ENCODE measurements at places on chromosomes 7 and 10. TPM values are rescaled to one million over a fixed set of nuclear protein-coding genes. Genes with fewer than 3 reads are reported as not detected.

CYP3A4 gene
- not detected for total RNA-seq

ZCCHC24 gene
- 1.4 TPM for total RNA-seq

DNA sequence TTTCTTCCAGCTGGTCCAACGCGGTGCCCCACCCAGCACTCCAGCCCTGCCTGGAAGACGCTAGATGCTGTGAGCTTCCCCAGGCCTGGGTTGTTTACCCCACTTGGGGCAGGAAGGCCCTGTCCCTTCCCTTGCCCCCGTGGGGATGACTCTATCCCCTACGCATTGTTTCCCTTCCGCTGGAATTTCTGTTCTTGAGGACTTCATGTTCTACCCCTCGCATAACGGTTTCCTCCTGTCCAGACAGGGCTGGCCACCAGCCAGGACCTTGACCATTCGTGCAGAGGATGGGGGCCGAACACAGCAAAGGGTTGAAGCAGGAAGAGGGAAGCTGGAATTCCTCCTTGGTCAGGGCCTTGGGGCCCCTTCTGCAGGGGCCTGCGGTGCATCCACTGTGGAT, 14.7 kb upstream of the SERPINE1 start:
- DNase-seq = no peak

- no peak for DNase-seq
Observed at GRCh38 chr7:3245077-3245476, 56.0 kb upstream of the SDK1 start.

- DNase-seq = no peak
Observed at GRCh38 chr7:144438759-144439158, 35.3 kb upstream of the NOBOX start.

DNA sequence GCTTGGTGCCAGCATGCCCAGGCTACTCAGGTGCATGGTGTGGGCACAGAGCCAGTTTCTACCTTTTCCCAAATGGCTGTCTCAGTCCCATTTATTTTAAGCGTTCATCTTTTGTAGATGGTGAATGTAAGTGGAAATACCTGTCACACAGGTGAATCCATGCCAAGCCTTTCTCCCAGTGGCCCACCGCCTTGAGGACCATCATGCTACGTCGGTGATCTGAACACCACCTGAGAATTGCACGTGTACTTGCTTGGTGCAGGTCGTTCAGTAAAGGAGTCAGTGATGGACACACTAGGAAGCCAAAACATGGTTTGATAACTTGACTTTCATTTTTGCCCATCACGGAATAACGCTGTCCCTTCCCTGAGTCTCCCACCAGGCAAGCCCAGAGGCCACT, 666.7 kb upstream of the FOXK1 start:
- DNase-seq = no peak

GRCh38 chr7:152673897-152674296, 2.0 kb downstream of the XRCC2 start:
- no peak for DNase-seq

- DNase-seq = peak; percentile 71
Observed at GRCh38 chr10:132360766-132361447, 28.9 kb downstream of the LRRC27 start.

- DNase-seq = peak; percentile 53
Observed at GRCh38 chr10:23194966-23195845, 3.1 kb downstream of the PTF1A start.

DNA sequence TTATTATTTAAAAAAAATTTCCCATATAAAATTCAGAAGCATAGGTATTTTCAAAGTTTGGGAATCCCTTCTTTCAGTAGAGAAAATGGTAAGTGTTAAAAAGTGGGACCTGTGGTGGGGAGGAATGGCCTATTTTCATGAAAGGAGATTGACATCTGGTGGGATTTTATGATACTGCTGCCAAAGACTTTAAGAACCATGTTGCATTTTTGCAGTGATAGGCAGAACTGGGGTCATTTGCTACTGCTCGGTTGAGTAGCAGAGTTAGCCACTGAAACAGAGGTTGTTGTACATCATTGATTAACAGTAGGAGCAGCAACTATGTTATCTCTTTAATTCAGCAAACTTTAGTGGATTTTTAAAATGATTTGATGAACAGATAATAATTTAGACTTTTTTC, 4.4 kb downstream of the BICC1 start:
- no peak for DNase-seq

All from activated CD4-positive, alpha-beta T cell treated with anti-CD3 and anti-CD28 coated beads, Interleukin-2, amount 10 ng/mL, durations not matched to agents 24 days and 14 days (primary cell).